ENCODE measurements at places on chromosomes 12 and 14.

- no peak for DNase-seq
Observed at GRCh38 chr12:115375186-115375991, 691.4 kb upstream of the TBX3 start.

DNA sequence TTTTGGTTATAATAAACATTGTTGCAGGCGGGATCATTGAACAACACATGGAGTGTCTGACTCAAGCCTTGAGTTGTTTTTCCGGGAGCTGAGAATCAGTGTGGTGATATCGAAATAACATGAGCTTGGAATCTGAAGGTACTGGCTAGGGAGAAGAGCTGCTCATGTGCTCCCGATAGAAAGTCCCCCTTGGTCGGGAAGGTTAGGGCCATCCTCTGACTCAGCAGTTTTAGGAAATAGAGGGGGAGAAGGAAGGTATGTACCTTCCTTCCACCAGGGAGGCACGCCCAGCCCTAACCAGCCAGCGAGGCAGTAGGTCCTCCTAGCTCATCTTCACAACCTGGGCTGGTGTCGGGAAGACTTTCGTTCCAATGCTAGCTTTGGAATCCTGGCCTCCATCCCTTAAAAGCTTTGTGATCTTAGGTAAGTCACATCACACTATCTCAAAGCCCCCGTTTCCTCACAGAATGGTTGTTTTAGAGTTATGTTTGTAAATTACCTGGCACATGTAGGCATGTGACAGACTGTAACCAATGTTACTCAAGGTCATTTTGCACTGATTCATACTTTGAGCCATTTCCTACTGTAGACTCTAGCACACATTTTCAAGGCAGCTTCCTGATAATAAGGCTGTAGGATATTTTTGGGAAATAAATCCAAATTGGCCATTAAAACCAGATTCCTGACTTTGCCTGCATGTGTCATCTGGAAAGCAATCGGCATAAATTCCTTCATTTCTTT lies 1.9 kb upstream of the RAB35 start:
- no peak for DNase-seq

GRCh38 chr12:131940141-131940547 lies 9.6 kb upstream of the EP400 start:
- no peak for DNase-seq

DNA sequence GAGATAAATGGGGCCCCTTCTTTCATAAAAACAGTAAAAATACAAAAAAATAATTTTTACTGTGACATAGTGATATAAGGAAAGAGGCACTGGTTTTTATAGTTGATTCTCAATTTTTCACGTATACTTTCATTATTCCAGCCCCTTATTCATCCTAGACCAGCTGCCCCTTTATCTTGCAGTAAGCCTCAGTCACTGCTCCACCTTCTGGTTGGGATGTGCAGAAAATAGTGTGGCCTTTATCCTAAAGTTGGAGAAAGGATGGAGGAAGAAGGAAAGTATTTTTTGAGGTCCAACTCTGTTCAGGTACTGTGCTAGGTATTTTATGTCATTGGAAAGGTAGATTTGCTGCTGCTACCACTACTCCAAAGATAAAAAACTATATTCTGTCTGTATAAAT lies 172.7 kb downstream of the ANO6 start:
- DNase-seq: peak; percentile 16

- DNase-seq: no peak
Observed at GRCh38 chr12:112218150-112218549, 92.8 kb downstream of the TRAFD1 start.

- DNase-seq: peak; percentile 19
Observed at GRCh38 chr12:81597928-81598604, 161.1 kb downstream of the PPFIA2 start.

DNA sequence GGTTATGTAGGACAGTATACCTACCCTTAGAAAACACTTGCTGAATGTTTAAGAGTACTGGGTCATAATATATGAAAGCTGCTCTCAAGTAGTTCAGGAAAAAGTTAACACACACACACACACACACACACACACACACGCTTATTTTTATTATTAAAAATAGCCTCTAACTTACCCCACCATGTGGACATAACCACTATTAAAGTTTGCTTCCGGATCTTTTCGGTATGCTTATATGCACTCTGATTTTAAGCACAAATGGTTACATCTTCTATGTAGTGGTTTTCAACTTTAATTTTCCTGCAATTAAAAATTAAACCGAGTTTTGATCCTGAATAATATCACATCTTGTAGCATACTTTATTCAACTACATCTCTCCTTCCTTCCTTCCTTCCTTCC lies 84.9 kb upstream of the TRAF3 start:
- DNase-seq: no peak

- peak; percentile 35 for DNase-seq
Observed at GRCh38 chr12:2813214-2814185, 1.0 kb downstream of the ITFG2 start.

- no peak for DNase-seq
Observed at GRCh38 chr12:21583587-21583986, 21.1 kb downstream of the GYS2 start.

GRCh38 chr14:50816395-50817047 lies 14.4 kb downstream of the NIN start:
- DNase-seq: no peak

GRCh38 chr14:24307575-24308341 lies at the start of gene CIDEB:
Gene CIDEB, minus strand, starts transcription at chr14:24307977. Its CDS starts 119 bp downstream, at chr14:24307858.
- DNase-seq: no peak

DNA sequence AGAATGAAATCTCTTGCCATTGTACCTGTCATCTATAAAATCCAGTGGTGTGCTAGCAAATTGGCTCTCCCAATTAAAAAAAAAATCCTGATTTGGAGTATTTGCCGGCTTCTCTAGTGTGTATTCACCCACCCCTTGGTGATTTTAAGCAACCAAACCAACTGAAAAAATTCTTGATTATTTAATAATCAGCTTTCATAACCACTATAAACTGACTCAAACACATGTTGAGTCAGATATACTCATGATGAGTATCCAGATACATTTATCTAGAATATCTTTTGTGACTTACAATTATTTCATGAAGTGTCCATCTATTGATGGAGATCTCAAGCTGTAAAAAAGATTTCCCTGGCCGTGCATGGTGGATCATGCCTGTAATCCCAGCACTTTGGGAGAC lies 205.4 kb downstream of the RASSF9 start:
- no peak for DNase-seq

- DNase-seq: no peak
Observed at GRCh38 chr14:105227346-105227745, 21.0 kb upstream of the BTBD6 start.

- no peak for DNase-seq
Observed at GRCh38 chr12:112664569-112664968, 127.0 kb upstream of the RPH3A start.

Measured in midbrain (tissue), 1 donor.